ENCODE measurements at places on chromosomes 5 and 9. TPM values are rescaled to one million over a fixed set of nuclear protein-coding genes. Genes with fewer than 3 reads are reported as not detected.

The PCDHB13 gene
- total RNA-seq: not detected

DNA sequence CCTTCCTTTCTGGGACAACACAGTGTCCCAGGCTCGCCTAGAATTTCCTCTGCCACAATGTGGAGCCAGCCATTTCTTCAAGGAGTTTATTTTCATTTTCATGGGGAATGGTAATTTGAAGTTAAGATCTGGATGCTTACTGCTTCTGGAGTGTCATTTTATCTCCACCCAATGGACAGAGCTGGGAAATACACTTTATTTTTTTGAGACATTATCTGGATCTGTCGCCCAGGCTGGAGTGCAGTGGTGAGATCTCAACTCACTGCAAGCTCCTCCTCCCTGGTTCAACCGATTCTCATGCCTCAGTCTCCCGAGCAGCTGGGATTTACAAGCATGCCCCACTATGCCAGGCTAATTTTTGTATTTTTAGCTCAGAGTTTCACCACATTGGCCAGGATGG lies 12.7 kb upstream of the THG1L start:
- H3K27me3 ChIP-seq: no peaks in the 10 kb centered on the region
- no peak overlapping the region for H3K4me3 ChIP-seq

The CDH6 gene
- total RNA-seq: not detected

DNA sequence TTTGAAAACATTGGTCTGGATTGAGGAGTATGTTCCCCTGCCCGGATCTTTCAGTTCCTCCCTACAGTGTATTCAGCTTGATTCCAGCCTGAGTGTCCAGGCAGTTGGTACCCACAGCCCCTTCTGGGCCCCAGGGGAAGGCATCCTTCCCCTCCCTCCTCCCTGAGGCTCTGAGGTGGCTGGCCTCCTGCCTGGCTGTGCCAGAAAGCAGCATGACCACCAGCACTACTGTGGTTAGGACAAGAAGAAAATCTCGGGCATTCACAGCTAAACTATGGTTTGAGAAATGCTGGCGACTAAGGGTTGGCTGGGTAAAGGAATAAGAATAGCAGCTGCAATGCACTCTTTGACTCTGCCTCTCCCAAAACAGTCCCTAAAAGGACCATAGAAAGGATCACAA lies 84.6 kb upstream of the LIFR start:
- no peak overlapping the region for H3K4me3 ChIP-seq
- H3K27me3 ChIP-seq: peaks cover 11% of the 10 kb centered on the region
- H3K4me1 ChIP-seq: no peaks in the 10 kb centered on the region
- no peak for DNase-seq

DNA sequence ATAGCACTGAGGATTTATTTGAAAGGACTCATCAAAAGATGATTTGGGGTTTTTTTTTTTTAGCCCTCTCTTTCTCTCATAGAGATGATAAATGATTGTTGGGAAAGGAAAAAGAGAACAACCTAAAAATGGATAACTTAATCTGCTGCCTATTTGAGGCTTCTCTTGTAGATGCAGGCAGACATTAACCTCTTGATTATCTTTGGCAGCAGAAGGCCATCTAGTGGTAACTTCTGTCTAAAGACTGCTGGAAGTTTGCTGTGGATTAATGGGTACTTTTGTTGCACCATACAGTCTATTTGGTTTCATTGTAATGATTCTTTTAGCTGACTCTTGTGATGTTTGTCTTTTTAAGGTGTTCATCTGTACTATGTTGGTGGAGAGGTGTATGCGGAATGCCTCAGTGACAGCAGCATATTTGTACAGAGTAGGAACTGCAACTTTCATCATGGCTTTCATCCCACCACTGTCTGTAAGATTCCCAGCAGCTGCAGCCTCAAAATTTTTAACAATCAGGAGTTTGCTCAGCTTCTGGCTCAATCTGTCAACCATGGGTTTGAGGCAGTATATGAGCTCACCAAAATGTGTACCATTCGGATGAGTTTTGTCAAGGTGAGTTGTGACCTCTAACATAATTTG lies 18.8 kb downstream of the SMIM32 start:
- no peak overlapping the region for H3K27ac ChIP-seq
- no peak for DNase-seq
- H3K27me3 ChIP-seq: no peaks in the 10 kb centered on the region
- H3K4me3 ChIP-seq: no peak overlapping the region
- H3K4me1 ChIP-seq: no peaks in the 10 kb centered on the region

GRCh38 chr5:150502106-150502505 lies 5.8 kb upstream of the NDST1 start:
- DNase-seq: no peak
- no peak overlapping the region for H3K4me3 ChIP-seq
- H3K4me1 ChIP-seq: no peaks in the 10 kb centered on the region
- no peaks in the 10 kb centered on the region for H3K36me3 ChIP-seq
- H3K27me3 ChIP-seq: no peaks in the 10 kb centered on the region

The DTWD2 gene
- total RNA-seq: 2.6 TPM

DNA sequence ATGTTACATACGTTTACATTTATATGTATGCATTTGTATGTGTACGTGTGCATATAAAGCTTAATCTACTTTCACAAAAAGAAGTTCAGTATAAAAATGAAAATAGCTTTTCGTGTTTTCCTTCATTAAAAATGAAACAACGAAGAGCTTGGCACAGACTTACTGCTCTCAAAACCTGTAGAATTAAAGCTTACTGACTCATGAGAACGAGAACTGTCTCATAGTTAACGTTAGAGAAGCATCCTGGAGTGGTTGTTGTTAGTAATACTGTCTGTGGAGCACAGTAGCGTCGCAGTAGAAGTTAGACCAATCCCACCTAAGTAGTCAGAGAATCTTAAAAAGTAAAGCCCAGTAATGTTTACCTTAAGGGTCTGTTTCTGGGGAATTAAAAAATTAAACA lies 1.3 kb downstream of the MAT2B start:
- peak overlapping the region; percentile 95 for H3K4me3 ChIP-seq
- peak overlapping the region; percentile 97 for H3K27ac ChIP-seq
- H3K4me1 ChIP-seq: peaks cover 32% of the 10 kb centered on the region
- no peak for DNase-seq
- H3K27me3 ChIP-seq: no peaks in the 10 kb centered on the region

GRCh38 chr5:18370531-18370930 lies 736.3 kb downstream of the TAF11L14 start:
- no peaks in the 10 kb centered on the region for H3K27me3 ChIP-seq
- H3K36me3 ChIP-seq: no peaks in the 10 kb centered on the region
- no peaks in the 10 kb centered on the region for H3K4me1 ChIP-seq
- H3K27ac ChIP-seq: no peak overlapping the region

- H3K27ac ChIP-seq: no peak overlapping the region
- H3K36me3 ChIP-seq: no peaks in the 10 kb centered on the region
- DNase-seq: no peak
- no peaks in the 10 kb centered on the region for H3K4me1 ChIP-seq
Measured at GRCh38 chr5:166581826-166582225, 1709.6 kb upstream of the WWC1 start.

Data from activated naive CD8-positive, alpha-beta T cell treated with anti-CD3 and anti-CD28 coated beads, Interleukin-2, amount 10 ng/mL, durations not matched to agents 7 days and 5 days (primary cell).